ENCODE measurements at places on chromosomes 1 and 21. TPM values are rescaled to one million over a fixed set of nuclear protein-coding genes. Genes with fewer than 3 reads are reported as not detected.

DNA sequence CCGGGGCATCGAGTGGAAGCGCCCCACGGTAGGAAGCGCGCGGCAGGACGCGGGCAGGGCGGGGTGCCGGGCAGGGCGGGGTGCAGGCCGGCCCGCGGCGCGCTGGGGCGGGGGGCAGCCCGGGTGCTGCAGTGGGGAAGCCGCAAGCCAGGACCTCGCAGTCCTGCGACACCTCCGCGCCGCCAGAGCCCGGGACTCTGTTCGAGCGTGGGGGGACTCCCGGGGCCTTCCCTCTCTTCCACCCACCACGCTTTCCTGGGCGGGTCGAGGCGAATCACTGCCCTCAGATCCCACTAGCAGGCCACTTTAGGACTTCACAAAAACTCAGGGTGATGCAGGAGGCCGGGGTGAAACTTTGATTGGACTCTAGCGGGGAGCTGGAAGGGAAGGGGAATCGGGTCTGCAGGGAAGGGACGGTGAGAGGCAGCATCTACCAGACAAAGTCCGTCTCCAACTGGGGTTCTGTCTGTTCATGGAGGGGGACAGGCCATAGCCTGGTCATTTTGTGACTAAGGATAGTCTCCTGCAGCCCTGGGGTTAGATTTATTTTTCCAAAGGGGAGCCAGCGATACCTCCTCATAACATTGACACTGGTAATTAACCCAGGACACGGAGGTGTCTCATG lies 623 bp downstream of the CAPN2 start:
- no peak for DNase-seq

Gene RGSL1
- polyA plus RNA-seq, result 0.03 TPM

Gene KRTAP19-8
- polyA plus RNA-seq, result not detected

Gene GIPC2
- polyA plus RNA-seq, result 15.4 TPM

Gene CHD1L
- 59.8 TPM for polyA plus RNA-seq

Gene KRTAP25-1
- not detected for polyA plus RNA-seq

DNA sequence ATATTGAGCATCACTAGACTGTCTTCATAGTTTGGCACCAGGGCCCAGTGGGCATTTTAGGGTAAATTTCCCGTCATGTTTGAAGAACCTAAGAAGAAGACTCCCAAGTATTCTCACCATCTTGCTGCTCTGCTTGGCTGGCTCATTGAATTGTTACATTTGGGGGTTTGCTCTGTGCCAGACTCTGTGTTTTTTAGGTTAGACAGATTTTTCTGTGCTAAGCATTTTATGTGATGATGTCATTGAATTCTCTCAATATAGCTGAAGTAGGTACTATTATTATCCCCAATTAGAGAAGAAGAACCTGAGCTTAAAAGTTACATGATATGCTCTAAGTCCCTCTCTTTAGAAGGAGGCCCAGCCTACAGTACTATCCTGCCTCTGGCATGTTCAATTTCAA lies 28.0 kb upstream of the DNASE2B start:
- no peak for DNase-seq

GRCh38 chr1:116279715-116280114 lies 93.3 kb upstream of the ATP1A1 start:
- no peak for DNase-seq

DNA sequence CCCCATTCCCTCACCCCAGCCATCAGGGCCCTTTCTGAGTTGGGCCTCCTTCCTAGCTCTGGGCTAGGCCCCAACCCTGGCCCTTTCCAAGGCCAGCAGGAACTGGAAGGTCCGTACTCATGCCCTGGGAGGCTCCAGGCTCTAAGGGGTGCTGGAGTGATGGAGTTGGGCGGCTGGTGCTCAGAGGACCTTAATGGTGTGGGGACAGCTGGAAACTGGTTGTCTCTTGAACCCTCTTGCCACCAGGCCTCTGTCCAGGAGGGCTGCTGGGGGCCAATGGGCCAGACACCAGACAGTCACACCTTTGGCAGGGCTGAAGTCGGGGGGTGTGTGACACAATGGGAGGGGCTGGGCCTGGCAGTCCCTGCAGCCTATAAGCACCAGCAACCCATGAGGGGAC lies 9.2 kb upstream of the PADI1 start:
- DNase-seq, result no peak

Gene ZNF648
- 0.44 TPM for polyA plus RNA-seq

Gene CD1B
- not detected for polyA plus RNA-seq

- no peak for DNase-seq
These were observed at the start of gene RCSD1 for GRCh38 chr1:167629681-167630567. TSS of gene RCSD1 (plus strand) at chr1:167630232. CDS start at chr1:167630424, 192 bp downstream.

Gene RHOU
- polyA plus RNA-seq, result 15.9 TPM

- DNase-seq, result no peak
These were observed 100.7 kb upstream of the TSPAN2 start for GRCh38 chr1:115189814-115190539.

Gene RTCA
- 36.5 TPM for polyA plus RNA-seq

DNA sequence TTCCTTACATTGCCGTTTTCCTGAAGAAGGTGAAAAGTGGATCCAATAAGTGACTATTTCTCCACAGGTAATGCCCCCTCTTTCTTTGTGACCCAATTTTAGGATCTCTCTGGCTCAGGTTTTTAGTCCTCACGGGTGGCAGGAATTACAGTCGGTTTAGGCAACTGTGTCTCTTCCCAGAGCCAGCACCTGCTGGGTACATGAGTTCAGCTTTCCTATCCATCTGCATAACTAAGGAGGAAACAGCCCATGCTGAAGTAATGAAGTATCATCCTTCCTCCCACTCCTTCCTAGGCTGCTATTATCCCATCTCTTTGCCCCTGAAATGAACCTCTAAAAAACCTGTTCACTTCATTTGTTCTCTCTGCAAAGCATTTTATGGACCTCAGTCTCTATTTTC lies 544.6 kb downstream of the NEGR1 start:
- no peak for DNase-seq

DNA sequence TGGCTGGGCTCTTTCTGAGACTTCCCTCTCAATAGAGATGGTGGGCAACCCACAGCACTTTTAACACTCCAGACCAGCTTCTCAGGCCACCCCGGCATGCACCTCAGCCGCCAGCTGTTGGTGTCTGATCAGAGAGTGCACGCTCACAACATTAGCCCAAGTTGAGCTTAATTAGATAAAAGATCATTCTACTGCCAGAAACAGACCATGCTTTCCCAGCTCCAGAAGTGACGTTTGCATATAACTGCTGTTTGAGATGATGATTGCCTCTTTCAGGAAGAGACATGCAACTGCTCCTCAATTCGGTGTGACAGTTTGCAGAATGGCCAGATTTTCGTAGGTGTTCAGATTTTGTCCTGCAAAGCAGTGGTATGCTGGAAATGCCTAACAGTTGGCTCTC lies 285.3 kb upstream of the VAMP3 start:
- no peak for DNase-seq

DNA sequence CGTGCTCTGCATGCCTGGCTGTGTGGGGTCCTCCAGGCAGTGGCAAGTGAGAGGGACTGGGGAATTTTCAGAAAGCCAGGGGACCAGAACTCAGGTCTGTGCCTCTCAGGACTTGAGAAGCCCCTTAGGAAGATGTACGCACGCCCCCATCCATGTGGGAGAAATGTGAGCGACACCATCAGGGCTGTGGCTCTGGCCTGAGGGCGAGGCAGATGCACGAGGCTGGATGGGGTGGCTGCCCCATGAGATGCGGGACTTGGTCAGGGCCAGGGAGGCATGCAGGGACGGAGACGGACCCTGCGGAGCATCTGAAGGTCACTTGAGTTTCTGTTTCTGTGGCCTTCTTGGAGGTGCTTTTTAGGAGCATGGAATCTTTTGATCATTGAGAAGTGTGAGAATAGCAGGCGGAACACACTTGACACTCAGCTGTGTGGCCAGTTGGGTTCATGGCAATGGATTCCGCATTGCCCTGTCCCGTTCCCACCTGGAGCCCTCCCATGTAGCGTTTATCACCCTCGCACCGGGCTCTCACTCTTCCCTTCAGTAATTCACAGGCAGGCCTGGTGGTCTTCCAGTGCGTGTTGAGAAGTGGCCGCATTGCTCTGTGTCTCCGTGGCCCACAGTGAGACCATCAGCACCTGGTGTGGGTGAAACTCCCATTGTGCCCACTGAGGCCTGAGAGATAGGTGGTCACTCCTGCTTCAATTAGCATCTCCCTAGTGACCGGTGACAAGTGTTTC lies 30.7 kb upstream of the ACTRT2 start:
- DNase-seq, result no peak

GRCh38 chr1:78667939-78668338 lies 18.3 kb downstream of the IFI44 start:
- DNase-seq, result no peak

DNA sequence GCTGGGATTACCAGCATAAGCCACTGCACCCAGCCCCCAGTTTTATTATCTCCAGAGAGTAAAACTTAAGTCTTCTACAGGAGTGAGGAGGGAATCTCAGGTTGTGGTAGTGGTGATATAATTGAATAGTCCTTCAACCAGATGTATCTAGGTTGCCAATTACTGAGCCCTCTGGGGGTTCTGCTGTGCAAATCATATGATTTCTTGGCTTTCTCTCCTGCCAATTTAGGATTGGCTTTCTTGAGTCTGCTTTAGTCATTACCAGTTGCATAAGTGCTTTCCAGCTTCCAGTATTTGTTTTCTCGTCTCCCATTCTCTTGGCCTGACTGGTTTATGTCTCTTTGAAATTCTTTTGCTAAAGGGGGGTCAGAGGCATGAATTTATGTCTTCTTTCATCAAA lies 11.1 kb downstream of the CPT2 start:
- no peak for DNase-seq

DNA sequence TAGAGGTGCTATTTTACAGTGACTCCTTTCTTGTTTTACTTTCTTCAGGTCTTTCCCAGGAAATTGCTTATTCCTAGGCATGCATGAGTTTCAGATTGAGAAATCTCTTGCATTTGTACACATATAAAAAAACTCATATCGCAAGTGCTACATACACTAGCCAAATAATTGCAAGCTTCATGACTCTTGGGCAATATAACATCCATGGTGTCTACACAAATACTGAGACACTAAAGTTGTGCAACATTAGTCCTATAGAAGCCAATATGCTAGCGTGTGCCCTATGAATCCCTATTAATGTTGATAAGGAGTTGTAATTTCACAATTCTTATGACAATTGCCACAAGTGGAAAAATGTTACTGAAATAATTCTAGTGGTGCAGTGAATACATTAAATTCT lies 591.0 kb downstream of the ADGRL2 start:
- DNase-seq, result no peak

DNA sequence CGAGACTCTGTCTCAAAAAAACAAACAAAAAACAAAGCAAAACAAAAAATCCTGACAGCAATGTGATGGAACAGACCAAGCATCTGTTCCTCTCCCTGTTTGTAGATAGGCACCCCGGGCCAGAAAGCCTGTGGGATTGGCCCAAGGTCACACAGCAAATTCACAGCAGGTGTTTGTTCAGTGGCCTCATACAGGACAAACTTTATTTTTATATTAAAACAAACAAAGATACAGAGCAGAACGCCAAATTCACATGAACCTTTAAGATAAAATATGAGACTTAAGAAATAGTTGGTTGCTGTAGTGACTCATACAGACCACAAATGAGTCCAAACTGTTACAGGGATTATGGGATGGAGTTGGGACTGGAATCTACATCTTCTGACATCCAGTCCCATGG lies 2.3 kb upstream of the CELA2A start:
- no peak for DNase-seq

Gene CHI3L1
- 13.6 TPM for polyA plus RNA-seq

- peak; percentile 48 for DNase-seq
These were observed 62.3 kb downstream of the OPTC start for GRCh38 chr1:203556047-203556851.

Gene LCE1A
- polyA plus RNA-seq, result not detected

GRCh38 chr21:37412603-37413360 lies 46.2 kb downstream of the DYRK1A start:
- no peak for DNase-seq

DNA sequence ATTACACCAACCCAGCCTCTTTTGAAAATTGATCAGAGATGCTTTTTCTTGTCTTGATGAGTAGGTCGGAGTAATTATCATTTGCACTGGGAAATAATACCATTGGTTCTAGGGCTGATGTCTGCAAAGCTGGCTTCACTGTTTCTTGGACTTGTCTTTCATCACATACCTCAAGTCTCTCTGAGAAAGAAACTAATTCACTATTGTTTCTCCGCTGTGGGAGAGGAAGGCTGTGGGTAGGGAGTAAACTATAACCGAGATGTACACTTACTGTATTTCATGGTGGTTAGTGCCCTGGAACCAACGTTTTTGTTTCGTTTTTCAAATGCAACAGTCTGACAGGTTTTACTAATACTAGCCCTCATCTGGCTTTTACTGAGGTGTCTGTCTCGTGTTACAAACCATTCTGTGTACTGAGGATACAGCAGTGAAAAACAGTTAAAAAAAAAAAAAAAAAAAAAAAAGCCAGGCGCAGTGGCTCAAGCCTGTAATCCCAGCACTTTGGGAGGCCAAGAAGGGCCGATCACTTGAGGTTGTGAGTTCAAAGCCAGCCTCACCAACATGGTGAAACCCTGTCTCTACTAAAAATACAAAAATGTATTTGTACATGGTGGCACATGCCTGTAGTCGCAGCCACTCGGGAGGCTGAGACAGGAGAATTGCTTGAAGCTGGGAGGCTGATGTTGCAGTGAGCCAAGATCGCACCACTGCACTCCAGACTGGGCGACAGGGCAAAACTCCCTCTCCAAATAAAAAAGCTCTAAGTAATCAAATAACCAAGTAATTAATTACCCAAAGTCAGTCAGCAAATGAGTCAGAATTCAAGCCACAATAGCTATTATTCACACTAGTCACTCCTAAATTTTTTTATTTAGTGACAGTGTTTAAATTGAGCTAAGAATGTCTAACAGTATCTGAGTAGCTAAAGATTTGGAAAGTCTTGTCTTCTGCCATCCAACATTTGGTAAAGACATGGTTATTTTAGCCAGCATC lies 23.3 kb downstream of the TOMM20 start:
- DNase-seq, result no peak

DNA sequence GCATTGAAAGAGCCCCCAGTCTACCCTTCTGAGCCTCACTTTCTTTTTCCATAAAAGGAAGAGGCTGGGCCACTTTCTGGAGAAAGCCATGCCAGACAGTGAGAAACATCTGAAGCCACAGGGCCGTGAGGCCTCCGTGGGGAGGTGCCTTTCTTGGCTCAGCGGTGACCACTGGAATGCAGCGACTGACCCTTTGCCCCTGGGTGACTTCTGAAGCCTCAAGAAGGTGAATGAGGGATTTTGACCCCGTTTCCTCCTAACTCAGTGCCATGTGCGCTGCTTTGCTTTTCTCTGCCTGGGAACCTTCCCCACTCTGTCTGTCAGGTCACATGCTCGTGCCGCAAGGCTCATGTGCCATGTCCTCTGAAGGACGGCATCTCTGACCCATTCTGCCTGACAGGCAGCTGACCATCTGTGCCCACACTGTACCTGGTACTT lies 44.7 kb upstream of the A3GALT2 start:
- no peak for DNase-seq

Gene SLC2A5
- 1.6 TPM for polyA plus RNA-seq

GRCh38 chr1:156641761-156642264 lies at the start of gene BCAN:
TSS of gene BCAN (plus strand) at chr1:156642117. CDS start at chr1:156646055, 3,938 bp downstream.
- DNase-seq, result no peak

Gene S100A9
- polyA plus RNA-seq, result 27.1 TPM
